ENCODE measurements at places on chromosomes 2 and 18. TPM values are rescaled to one million over a fixed set of nuclear protein-coding genes. Genes with fewer than 3 reads are reported as not detected.

Gene MYO5B
- under 0.01 TPM for total RNA-seq

Gene TWIST2
- total RNA-seq: 0.21 TPM

Gene CNTNAP5
- not detected for total RNA-seq

Gene SERPINE2
- total RNA-seq: 2.5 TPM

Gene CIB4
- not detected for total RNA-seq

Gene SCN7A
- total RNA-seq: under 0.01 TPM

Gene CRACDL
- 1.6 TPM for total RNA-seq

Gene TTN
- 47.6 TPM for total RNA-seq

Gene KIF3C
- total RNA-seq: 1.7 TPM

Gene WDR75
- 60.6 TPM for total RNA-seq

Gene FABP1
- not detected for total RNA-seq

Gene UGT1A3
- not detected for total RNA-seq

Gene GLI2
- total RNA-seq: not detected

Gene INPP5D
- 122 TPM for total RNA-seq

Gene DQX1
- not detected for total RNA-seq

Gene SP140
- 96.6 TPM for total RNA-seq

Gene TMEM163
- 0.63 TPM for total RNA-seq

Gene IL1R2
- total RNA-seq: 1.4 TPM

Gene MBOAT2
- 9.2 TPM for total RNA-seq

Gene IL36RN
- total RNA-seq: not detected

Gene ABCA12
- not detected for total RNA-seq

Data from mononuclear cell (primary cell).